Inflammatory macrophage treated with lipopolysaccharide for 1 hour (primary cell): ENCODE measurements at places on chromosomes 4 and X.
A peak's percentile ranks its signal among the peaks of the same experiment; 100 is the strongest.

- DNase-seq, result no peak
These were observed 68.2 kb upstream of the TMEM33 start for GRCh38 chr4:41866799-41867677.

- DNase-seq, result peak; percentile 83
These were observed 836 bp downstream of the CLOCK start for GRCh38 chr4:55545641-55546505.

DNA sequence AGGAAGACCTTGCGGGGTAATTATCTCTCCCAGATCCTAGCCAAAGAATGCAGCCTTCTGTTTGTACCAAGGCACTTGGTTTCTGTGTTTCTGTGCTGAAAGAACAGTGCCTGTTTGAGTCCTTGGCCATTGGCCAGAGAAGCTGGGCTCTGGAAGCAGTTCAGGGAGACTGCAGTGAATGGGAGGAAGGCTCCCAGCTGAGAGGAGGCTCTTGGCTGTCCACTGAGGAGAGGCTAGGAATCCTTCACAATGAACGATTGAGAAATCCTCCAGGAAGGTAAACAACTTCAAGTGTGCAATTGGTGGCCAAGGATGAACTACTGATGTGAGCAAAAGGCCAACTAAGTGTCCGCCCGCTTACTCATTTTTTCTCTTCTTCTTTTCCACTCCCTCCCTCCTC is 61.3 kb downstream of the HS3ST1 start:
- DNase-seq, result no peak

DNA sequence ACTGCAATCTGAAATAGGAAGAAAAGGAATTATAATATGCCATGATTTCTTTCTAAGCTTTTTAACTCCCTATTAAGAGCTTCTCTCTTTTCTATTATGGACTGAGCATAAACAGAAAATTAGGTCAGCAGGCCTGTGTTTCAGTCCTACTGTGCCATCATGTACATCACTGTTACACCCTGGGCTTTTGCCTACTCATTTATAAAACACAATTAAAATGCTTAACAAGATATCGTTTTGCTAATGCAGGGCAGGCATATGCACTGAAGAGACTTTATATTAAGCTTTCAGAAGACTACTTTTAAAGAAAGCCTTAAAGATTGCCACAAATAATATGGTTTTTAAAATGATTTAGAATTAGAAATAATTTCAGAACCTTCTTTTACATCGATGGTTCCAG is 828 bp upstream of the BBS12 start:
- no peak for DNase-seq

- DNase-seq, result no peak
These were observed 707 bp upstream of the OTUD4 start for GRCh38 chr4:145181091-145181501.

GRCh38 chr4:128283071-128283470 is 4.5 kb downstream of the PGRMC2 start:
- DNase-seq, result no peak

DNA sequence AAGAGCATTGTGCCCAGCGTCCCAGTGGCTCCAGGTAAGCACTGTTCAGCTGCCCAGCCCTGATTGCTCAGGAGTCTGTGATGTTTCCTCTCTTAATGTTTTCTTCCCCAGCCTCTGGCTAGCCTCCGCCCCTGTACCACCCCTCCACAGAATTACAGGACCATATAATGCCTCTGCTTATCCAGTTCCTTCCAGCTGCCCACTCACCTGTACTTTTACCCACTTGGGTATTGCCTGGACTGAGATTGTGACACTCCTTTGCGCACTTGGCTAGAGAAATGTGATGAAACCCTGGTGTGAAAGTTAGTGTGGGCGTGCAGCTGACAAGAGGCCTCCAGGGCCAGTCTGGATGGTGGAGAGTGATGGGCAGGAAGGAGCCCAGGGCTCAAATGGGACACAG is at the start of gene AWAT2:
AWAT2 (minus strand) TSS at position 14 of the 400 bp plus-strand sequence; CDS start at position 8, 6 bp downstream.
- DNase-seq, result peak; percentile 3

- no peak for DNase-seq
These were observed 11.0 kb upstream of the COL25A1 start for GRCh38 chr4:109313168-109314133.

- no peak for DNase-seq
These were observed 44.8 kb upstream of the CBR4 start for GRCh38 chr4:169054879-169055278.

GRCh38 chr4:24055623-24056022 is 165.8 kb upstream of the PPARGC1A start:
- no peak for DNase-seq

DNA sequence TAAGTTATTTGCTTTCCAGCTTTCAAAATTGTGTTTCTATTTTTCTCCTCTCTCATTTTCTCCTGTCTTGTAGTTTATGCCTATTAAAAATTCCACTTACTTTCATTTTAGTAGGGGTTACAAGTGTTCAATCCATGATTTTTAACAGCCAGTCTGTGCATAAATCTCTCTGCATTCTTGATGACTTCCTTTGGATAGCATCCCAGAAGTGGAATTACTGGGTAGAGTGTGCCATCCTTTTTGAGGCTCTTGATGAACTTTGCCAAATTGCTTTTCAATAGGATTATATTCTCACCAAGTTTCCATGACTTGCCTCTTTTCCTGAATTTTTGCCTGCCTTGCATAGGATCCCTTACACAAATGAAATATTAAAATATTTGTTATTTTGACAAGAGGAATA is 58.5 kb downstream of the DIPK2B start:
- no peak for DNase-seq

DNA sequence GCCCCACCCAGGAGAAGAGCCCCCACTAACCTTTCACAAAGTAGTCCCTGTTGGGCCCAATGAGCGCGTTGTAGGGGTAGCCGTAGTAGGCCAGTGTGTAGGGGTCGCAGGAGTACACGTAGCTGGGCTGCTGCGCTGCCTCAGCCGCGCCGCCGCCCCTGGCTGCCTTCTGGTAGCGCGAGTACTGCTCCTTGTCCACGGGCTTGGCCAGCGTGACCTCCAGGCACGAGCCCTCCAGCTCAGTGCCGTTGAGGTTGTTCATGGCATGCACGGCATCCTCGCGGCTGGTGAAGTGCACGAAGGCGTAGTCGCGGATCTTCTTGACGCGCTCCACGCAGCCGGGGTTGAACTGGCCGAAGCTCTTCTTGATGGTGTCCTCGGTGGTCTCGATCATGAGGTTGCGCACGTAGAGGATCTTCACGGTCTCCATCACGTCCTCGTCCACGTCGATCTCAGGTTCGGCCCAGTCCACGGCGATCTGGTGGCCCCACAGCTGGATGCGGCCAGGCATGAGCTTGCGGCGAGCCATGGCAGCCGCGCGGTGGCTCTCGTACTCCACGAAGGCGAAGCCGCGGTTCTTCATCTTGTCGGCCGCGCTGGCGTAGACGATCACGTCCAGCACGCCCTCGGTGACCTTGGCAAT is 102.7 kb downstream of the CHRNA9 start:
- DNase-seq, result no peak

- peak; percentile 25 for DNase-seq
These were observed 1.1 kb downstream of the GAB1 start for GRCh38 chr4:143337600-143338287.

GRCh38 chrX:46531442-46531841 is 13.8 kb downstream of the ZNF674 start:
- no peak for DNase-seq

GRCh38 chr4:27189683-27190082 is 329.0 kb downstream of the STIM2 start:
- no peak for DNase-seq

DNA sequence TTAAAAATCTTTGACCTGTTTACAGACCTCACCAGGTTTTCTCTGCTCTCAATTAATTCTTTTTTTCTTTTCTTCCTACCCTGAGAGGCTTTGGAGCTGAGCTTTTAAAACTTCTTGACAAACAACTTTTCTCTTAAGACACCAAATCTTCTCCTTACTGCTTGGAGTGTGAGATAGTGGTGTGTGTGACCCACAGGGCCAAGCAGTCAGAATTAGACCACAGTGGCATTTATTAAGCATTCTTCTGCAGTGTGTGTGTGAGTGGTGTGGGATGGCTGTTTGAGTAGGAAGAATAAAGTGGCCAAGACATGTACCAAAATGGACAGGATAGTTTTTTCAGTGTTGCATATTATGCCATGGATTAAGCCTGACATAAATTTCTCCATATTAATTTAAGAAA is 665.1 kb downstream of the RAPGEF2 start:
- DNase-seq, result no peak

DNA sequence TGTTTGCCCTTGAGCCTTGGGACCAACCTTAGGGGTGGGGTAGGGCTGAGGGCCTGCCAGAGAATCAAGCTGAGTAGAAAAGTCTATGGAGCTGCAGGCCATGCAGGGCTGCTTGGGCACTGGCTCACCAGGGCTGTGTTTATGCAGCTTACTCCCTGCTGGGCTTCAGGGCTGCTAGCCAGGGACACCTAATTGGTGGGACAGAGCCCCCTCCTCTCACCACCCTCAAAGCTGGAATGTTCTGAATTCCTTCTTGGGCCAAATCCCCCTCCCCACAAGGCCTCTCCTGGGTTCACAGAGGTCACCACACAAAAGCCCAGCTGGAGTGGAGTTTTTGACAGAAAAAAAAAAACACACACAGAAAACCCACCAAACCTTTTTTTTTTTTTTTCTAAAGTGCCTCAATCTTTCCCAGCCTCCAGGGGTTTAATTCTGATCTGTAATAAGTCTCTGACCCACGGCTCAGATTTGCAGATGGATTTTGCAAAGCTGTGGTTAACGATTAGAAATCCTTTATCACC is at the start of gene CLDN2:
CLDN2 (plus strand) TSS at position 471 of the 521 bp plus-strand sequence. CDS start 7,827 bp downstream, outside the sequence.
- DNase-seq, result no peak

- no peak for DNase-seq
These were observed 41.9 kb downstream of the PTCHD1 start for GRCh38 chrX:23376581-23376980.

DNA sequence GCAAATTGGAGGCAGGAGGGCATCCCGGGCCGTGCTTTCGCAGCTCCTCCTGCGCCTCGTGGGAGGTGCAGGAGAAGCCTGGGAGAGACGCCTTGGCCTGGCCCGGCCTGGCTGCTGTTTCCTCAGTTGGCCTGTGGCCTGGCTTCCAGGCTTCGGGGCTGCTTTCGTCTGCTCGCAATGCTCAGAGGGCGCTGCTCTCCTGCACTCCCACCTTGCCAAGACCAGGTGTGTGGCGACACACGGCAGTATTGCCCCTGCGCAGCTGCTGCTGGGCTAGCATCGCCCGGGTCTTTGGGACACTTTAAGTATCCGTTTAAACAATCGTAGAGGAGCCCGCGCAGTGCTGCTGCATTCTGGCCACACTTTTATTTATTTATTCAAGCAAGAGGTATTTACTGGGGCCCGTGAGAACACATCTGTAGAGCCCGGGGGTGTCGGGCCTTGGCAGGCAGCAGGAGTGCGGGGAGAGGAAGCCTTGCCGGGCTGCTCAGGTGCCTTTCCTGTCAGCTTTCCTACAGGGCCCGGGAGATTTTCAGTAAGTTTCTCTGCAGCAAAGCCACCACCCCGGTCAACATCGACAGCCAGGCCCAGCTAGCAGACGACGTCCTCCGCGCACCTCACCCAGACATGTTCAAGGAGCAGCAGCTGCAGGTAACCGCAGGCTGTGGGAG is 26.2 kb upstream of the HGFAC start:
- DNase-seq, result no peak

DNA sequence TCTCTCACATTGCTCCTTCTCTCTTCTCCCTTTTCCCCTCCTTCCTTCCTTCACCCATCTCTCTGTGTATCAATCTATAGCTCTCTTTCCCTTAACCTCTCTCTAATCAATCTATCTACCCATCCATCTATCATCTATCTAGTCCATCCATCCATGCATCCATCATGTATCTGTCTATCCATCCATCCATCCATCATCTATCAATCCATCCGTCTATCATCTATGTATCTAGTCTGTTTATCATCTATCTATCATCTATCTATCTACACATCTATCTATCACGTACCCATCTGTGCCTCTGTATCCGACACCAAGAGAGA is 307.5 kb downstream of the DHRSX start:
- no peak for DNase-seq

DNA sequence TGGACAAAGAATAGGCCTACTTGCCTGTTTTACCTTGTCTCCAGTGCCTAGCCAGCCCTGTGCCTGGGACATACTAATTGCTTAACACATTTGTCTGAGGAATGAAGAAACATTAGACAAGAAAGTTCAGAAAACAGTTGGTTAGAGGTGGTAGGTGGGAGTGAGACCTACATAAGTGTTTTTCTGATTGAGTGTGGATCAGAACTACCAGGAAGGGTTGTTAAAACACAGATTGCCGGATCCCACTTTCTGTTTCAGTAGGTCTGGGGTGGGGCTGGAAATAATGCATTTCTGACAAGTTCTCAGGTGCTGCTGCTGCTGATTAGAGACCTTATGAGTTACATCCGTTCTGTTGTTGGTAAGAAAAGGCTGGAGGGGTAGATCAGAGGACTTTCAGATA is 5.7 kb upstream of the JADE1 start:
- no peak for DNase-seq

DNA sequence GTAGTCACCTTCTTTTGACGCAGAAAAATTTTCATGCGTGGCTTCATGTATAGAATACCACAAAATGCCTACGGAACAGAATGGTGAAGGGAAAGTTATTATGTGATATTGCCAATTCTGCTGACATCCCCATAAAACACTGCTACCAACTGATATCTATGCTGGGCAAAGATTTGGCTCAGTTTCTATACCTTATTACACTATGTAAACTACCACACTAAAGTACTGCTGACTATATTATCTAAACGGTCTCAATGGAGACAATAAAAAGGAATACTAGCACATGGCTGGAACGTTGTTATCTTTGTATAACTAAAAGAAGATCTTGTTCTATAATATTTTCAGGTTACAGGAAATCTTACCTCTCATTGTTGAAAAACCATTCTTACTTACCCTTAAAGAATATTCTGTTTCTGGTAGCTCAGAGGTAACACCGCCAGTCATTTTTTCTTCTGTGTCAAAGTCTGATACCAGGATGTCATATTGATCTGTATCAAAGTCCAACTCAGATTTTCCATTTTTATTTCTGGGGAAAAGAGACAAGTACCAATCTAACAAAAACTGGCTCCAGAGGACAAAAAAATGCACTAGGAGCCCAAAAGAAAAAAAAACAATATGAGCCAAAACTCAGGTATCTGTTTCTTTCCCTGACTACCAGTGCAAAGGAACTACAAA is 18.9 kb downstream of the MORC4 start:
- DNase-seq, result no peak

GRCh38 chr4:126526335-126526734 is 1106.4 kb upstream of the INTU start:
- no peak for DNase-seq

GRCh38 chrX:148049441-148049840 is 68.3 kb downstream of the FMR1NB start:
- peak; percentile 48 for DNase-seq

- DNase-seq, result peak; percentile 37
These were observed 22.0 kb downstream of the ARHGAP24 start for GRCh38 chr4:85496933-85497332.

DNA sequence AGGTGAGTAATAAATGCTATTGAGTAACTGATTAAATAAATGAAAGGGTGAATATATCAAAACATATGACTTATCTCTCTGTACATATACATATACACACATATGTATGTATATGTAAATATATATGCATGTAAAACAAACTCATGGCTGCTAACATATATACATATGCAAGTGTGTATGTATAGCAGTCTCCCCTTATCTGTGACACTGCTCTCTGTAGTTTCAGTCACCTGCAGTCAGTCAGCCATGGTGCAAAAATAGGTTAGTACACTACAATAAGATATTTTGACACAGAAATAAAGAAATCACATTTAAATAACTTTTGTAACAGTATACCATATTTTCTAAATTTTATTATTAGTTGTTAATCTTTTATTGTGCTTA is 467.4 kb downstream of the EPHA5 start:
- DNase-seq, result no peak

GRCh38 chr4:111066447-111066846 is 443.6 kb upstream of the PITX2 start:
- no peak for DNase-seq

- DNase-seq, result no peak
These were observed 17.4 kb downstream of the DGKQ start for GRCh38 chr4:955931-956381.
